ENCODE measurements at places on chromosomes 4 and X.

- DNase-seq = no peak
Observed at GRCh38 chr4:80731436-80731835, 299.1 kb upstream of the BMP3 start.

DNA sequence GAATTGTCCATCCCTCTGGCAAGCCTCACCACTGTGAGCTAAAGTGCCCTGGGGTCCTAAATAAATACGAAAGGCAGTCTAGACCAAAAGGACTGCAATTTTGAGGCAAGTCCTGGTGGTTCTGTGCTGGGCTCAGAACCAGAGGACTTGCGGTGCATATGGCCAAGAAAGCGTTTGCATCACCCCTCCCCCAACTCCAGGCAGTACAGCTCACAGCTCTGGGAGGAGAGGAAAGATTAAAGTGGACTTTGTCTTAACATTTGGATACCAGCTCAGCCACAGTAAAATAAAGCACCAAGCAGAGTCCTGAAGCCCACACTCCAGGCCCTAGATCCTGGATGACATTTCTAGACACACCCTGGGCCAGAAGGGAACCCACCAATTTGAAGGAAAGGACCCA, 24.9 kb downstream of the RNF128 start:
- no peak for DNase-seq

- DNase-seq = no peak
Observed at GRCh38 chrX:29419774-29420553, 795.4 kb upstream of the MAGEB2 start.

DNA sequence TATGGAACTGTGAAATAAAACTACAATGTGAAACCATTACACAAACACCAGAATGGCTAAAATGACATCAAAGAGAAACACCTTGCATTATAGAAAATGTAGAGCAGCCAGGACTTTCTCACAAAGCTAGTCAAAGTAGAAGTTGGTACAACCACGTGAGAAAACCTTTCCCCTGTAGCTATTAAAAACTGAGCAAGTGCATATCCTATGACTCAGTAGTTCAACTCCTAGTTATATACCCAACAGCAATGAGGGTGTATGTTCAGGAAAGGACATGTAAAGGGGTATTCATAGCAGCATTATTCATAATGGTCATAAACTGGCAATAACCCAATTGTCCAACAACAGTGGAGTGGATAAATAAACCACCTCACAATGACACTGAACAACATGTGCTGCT, 177.5 kb upstream of the NUDT10 start:
- no peak for DNase-seq

DNA sequence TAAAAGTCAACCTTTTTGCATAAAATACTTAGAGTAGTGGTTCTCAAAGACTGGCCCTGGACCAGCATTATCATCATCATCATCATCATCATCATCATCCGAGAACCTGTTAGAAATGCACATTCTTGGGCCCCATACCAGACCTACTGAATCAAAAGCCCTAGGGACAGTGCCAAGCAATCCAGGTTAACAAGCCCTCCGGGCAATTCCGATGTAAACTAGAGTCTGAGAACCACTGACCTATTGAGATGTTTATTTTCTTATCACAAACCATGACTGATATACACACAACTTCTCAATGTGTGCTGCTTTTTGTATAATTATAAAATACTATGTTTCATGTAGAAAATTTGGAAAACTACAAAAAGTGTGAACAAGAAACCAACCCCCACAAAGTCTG, 133.4 kb upstream of the GATB start:
- DNase-seq = no peak

DNA sequence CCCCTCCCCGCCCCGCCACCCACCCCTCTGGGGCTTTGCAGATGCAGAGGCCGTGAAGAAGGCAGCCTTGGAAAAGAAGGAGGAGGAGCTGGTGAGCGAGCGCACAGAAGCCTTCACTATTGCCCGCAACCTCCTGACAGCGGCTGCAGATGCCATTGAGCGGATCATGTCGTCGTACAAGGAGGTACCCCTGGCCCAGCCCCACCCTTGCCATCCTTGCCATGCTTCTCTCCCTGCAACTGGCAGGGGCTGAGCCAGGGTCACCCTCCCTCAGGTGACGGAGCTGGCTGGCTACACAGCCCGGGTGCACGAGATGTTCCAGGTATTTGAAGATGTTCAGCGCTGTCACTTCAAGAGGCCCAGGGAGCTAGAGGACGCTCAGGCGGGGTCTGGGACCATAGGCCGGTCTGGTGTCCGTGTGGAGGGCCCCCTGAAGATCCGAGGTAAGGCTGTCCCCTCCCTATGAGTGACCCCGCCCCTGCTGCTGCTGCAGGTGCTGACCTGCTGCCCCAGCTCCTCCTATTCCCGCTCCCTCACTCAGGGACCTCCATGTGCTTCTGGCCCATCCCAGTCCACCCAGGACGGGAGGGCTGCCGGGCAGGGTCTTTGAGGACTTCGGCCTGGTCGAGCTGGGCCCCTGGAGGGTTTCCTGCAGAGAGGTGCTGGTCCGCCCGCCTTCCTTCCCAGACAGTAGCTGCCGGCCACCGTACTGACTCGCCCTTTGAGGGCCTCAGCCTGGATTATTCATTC, 11.6 kb downstream of the ABCD1 start:
- no peak for DNase-seq

DNA sequence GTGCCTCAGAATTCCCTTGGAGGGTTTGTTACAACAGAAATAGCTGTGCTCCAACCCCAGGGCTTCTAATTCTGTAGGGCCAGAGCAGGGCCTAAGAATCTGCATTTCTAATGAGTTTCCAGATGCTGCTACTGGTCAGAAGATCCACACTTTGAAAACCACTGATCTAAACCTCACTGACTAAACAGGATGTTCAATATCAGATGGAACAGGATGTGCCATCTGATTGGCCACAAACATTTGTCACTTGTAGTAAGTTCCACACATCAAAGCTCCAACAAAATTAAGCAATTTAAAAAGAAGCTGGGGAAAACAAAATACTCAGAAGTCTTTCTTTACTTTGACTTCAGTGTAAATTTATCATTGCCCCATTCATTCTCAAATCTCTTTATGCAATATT, 14.3 kb downstream of the CASK start:
- DNase-seq = no peak

DNA sequence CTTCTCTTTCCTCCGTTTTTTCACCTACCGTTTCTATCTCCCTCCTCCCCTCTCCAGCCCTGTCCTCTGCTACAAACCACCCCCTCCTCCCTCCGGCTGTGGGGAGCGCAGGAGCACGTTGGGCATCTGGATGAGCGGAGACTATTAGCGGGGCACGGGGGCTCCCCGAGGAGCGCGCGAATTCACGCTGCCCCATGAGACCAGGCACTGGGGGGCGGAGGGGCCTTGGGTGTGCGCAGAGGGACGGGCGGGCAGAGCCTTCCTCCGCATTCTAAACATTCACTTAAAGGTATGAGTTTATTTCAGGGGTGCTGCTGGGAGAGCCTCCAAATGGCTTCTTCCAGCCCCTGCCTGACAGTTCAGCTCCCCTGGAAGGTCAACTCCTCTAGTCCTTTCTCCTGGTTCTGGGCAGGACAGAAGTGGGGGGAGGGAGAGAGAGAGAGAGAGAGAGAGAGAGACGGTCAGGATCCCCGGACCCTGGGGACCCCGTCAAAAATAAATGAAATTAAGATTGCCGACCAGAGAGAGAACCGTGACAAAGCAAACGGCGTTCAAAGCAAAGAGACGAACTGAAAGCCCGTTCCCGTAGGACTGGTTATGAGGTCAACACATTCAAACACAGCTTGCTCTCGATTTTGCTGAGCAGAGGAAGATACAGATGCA, 5.0 kb downstream of the SHOX start:
- no peak for DNase-seq

GRCh38 chr4:8009710-8010511, 70.2 kb upstream of the AFAP1 start:
- no peak for DNase-seq

GRCh38 chr4:103108542-103108941, 8.9 kb upstream of the BDH2 start:
- DNase-seq = no peak

- no peak for DNase-seq
Observed at GRCh38 chrX:55033429-55033828, 2.7 kb upstream of the ALAS2 start.

- no peak for DNase-seq
Observed at GRCh38 chrX:23980011-23980441, 47.0 kb downstream of the KLHL15 start.

GRCh38 chr4:19857380-19857779, 394.3 kb upstream of the SLIT2 start:
- no peak for DNase-seq

GRCh38 chr4:87026800-87027495, 92.1 kb downstream of the AFF1 start:
- DNase-seq = no peak

DNA sequence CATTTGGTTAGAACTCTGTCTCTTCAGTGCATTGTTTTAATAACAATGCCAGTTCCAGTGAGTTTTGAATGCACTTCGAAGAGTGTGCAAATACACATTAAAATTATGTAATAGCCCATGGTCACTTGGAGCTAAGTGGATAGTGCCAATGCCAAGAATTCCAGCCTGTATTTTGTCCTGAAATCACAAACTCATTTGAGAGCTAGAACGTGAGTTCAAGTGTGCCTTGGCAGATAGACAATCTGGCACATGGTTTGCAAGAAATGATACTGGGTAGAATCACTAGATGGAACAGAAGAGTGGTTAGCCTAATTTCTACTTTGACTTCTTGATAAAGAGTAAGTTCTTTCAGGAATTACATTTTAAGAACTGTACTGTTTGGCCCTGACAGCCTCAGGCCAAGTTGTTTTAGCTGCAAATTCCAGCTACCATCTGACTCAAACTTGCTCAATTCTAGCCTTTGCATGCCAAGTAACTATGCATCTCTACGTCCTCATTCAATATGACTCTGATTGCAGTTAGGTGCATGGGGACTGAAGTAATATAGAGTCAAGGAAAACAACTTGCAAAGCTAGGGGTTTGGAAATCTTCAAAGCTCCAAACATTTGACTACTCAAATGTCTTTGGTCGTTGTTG, 131.9 kb upstream of the SMIM31 start:
- DNase-seq = no peak

- DNase-seq = no peak
Observed at GRCh38 chr4:84501202-84501503, 2.1 kb upstream of the NKX6-1 start.

DNA sequence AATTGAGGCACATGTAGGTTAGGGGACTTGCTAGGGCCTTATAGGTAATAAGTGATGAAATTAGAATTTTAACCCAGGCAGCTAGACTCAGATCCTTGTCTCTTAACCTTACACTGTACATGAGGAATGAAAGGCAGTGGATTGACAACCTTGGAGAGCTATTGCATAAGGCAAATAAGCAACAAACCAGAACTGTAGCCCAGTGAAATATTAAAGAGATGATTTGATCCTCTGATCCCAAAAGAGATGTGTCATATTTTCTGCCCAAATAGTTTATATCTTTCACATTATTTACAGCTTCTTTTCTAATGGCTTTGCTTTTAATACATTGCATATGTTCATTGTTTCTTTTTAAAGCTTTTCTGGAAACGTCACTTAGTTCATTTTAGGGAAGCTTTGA, 252.6 kb downstream of the ANK2 start:
- no peak for DNase-seq

DNA sequence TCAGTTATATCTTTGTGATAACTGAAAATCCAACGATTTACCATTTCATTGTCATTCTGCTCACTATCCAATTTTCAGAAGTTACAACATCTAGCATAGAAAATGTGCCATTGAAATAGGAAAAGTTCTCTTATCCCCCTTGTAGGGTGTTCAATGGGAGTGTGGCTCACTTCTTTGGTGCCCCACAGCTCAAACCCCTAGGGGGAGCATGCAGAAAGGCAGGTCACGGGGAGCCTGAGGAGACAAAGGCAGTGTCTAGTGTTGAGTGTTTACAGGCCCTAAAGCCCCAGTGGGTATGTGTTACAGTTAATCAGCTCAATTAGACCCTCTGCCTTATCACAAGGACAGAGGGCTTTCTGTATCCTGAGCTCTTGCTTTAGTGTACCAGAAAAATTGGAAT, 243.4 kb upstream of the GRID2 start:
- DNase-seq = no peak

- no peak for DNase-seq
Observed at GRCh38 chr4:100948911-100949310, 398.4 kb downstream of the PPP3CA start.

DNA sequence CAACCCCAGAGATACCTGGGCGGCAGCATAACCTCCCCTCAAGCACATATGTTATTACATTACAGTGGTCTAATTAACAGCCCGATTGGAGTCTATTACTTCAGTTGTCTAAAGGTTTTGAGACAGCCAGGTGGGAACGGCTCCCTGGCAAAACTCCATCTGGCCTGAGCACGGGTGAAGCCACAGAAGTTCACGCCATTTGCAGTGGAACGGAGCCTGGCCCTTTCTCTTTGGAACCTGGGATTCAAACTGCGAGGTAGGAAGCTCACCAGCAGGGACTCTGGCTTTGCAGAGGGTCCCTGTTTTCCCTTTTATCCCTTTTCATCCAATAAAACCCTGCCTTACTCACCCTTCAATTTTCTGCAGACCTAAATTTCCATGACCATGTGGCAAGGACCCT, 45.9 kb upstream of the NEIL3 start:
- DNase-seq = no peak

DNA sequence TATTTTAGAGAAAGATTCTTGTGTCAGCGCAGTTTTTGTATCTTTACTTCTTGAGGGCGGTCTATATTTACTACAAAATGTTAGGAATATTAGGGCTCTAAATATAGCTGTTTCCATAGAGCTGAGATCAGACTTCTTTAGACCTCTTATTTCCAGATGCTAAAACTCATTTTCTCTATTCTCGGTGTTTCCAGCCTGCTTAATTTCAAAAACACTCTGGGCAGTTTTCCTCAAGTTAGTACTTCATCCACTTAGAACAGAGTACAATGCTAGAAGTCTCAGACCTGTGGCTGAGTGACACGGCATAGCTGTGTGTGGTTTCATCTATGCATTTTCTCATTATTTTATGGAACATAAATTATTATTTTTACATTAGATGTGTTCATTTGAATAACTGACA, 346.6 kb downstream of the PABPC4L start:
- DNase-seq = no peak

- no peak for DNase-seq
Observed at GRCh38 chrX:51779306-51779705, 36.1 kb downstream of the GSPT2 start.

- DNase-seq = no peak
Observed at GRCh38 chr4:108446556-108446955, 173.8 kb upstream of the RPL34 start.

GRCh38 chr4:87803421-87803820, 4.1 kb downstream of the IBSP start:
- DNase-seq = no peak

DNA sequence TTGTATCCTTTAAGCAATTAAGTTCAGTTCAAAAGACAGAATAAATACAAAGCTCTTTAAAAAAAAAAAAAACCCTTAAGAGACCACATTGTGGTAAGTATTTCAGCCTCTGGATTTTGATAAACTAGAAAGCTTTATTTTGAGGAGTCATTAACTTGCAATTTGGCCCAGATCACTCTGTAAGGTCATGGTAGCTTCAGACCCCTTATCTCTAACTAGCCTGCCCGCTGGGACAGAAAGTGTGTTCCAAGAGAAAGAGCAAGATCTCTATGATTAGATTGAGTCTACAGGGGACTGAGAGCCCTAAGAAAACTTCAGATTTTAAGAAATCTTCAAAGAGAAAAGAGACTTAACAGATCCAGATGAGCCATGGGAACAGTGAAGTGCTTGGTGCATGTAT, 45.6 kb downstream of the GALNT7 start:
- DNase-seq = no peak

- DNase-seq = no peak
Observed at GRCh38 chr4:88027611-88028608, 20.5 kb downstream of the PKD2 start.

GRCh38 chr4:27966664-27967063, 1106.0 kb downstream of the STIM2 start:
- no peak for DNase-seq
